NCI-H524 (cell line): ENCODE measurements at places on chromosomes 7 and 10.
A peak's percentile ranks its signal among the peaks of the same experiment; 100 is the strongest.

DNA sequence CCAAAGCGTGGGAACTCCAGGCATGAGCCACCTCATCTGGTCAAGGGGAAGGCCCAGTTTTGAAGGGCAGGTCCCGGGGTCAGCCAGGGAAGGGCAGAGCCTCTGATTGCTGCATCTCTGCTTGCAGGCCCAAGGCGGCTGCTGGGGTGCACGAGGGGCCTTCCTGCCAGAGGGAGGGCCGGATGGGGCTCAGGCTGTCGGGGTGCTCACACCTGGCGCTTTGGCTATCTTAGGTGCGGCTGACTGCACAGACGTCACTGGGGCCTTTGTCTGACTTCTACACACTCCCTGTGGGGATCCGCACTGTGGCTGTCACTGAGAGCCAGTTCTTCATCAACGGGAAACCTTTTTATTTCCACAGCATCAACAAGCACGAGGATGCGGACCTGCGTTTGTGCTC is 68.7 kb downstream of the ZNF727 start:
- no peak for DNase-seq

GRCh38 chr10:25952857-25953256 is 18.8 kb downstream of the MYO3A start:
- DNase-seq = no peak

- no peak for DNase-seq
Observed at GRCh38 chr10:102819054-102819453, 18.2 kb downstream of the CYP17A1 start.

DNA sequence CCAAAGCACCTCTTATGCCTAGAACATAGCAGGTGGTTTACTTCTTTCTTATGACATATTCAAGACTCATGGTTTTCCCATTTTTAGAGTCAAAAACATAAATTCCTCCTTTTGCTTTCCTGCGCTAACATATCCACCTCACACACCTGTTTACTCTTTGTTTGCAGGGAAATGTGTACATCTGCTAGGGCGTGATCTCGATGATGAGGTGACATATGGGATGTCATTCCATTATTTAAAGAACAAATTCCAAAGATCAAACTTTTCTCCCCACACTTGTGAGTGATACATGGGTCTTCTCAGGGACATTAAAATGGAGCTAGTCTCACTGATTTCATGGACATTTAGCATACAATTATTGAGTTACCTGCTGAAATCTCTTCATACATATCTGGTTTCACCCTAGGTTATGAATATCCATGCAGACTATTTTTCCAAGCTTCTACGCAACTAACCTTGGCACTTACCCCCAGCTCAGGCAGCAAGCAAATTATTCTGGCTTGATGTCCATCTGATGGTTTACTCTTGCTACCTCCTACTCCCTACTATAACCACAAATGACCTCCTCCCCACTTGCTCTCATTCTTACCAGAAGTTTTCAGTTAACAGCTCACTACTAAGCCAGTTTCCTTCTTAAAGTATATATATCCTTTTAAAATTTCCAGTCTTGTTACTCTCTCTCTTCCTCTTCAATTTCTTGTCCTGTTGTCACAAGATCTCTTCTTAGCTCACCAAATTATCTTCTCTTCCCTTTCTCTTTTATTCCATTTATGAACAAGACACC is 208.5 kb downstream of the RNLS start:
- no peak for DNase-seq

- DNase-seq = no peak
Observed at GRCh38 chr7:69129951-69130350, 468.3 kb upstream of the AUTS2 start.

DNA sequence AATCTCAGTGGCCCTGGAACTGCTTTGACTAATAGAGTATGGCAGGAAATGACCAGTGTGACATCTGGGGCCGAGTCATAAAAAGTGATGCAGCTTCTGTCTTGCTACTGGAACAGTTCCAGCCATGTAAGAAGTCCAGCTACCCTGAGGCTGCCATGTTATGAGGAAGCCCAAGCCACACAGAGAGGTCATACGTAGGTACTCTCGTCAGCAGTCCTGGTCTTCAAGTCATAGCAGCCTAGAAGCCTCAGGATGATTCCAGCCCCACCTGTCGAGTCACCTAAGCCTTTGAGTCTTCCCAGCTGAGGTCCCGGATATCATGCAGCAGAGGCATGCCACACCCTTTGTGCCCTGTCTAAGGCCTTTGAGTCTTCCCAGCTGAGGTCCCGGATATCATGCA is 92.1 kb downstream of the PPP1R3C start:
- DNase-seq = no peak

- no peak for DNase-seq
Observed at GRCh38 chr7:55140221-55140940, 121.6 kb downstream of the EGFR start.

GRCh38 chr10:59991661-59992060 is 85.3 kb upstream of the CCDC6 start:
- peak; percentile 45 for DNase-seq
